CD8-positive, alpha-beta T cell (primary cell): ENCODE measurements at places on chromosomes 3 and 15.

DNA sequence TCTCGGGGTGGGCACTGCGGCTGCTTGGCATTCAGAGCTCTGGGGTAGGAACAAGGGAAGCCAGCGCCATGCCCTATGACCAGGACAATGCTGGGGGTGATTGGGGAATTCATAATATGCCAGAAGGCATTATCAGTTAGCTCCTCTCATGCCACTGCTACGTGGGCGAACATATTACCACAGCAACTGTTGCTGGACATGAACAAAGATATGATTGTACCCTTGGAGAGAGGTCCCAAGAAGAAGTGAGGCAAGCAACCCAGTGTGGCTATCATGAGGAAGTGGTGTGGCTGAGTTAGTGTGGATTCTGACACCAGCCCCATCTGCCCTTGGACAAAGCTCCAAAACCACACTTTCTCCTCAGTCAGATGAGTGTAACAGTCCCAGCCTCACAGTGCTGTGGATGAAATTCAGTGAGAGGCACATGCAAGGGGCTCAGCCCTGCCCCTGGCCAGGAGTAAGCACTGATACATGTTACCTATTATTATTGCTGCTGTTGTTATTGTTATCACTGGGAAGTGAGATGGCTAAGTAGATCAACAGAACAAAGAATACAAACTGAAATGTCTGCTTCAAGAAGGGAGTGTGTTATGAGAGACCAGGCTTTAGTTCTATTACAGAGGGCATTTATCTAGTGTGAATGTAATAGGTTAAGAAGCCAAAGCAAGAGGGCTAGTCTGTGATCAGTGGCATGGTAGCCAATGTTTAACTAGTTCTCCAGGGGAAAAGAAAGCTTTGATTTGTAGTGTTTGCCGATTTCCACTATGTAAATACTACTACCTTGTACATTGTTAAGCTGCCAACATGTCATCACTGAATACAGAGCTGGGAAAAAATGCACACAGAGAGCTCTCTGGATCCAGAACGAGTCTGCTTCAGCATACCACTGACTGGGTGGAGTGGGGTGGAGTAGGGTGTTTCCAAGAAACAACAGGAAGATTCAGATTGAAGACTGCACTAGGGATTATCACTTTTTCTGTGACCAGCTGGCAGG lies 222.3 kb upstream of the EIF1B start:
- no peak for DNase-seq

GRCh38 chr3:56339244-56339643 lies 129.0 kb downstream of the ERC2 start:
- DNase-seq = no peak

DNA sequence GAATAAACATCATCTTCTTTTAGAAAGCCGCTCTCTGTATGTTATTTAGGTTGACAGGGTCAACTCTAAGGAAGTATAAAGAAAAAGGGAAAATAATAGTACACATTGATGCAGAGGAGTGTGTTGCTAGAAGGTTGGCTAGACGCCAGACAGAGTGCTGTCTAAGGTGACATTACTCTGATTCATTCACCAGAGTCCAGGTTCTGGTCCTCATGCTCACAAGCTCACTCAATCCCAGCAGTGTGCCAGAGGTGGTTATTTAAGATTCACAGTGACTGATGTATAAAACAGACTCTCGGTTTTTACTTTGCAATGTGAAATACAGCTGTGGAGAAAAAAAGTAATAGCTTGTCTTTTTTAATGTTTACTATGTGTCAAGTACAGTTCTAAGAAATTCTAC lies 1.7 kb downstream of the CFAP44 start:
- DNase-seq = no peak

DNA sequence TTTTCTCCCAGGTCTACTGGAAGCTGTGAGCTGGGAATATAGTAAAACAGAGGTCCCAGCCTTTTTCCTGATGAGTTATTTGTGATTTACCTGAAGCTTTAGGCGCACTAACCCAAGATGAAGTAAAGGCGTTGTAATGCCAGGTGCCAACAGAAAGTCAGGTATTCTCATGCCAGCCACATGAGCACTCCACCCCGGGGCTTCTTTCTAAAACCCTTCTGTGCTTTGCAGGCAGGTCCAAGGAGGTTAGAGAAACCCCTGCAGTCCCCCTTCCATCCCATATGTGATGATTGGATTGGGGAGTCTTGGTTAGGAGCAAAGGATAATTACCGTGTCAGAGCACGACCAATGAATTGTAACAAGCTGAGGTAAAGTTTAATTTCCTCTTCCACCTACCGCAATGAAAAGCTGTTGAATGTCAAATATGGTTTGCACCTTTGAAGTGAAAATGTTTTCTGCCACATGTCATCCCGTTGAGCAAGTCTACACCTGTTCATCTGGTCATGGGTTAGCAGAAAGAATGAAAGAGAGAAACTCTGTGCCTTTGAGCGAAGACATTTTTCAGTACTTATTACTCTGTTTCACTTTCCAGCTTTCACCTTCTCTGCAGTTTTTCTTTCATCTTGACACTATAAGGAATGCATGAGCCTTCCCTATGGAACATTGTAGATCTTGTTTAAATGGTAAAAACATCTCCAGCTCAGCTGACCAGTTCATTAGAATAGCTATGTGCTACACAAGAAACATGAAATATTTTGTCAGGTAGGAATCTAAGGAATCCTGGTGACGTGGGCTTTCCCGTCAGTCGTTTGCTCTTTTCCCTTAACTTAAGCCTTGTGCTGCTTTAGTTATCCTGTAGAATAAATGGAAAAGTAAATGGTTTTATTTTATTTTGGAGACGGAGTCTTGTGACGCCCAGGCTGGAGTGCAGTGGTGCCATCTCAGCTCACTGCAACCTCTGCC lies 204.6 kb upstream of the IL12A start:
- no peak for DNase-seq

- DNase-seq = no peak
Observed at GRCh38 chr15:52118969-52119749, 6.6 kb upstream of the BCL2L10 start.

GRCh38 chr3:134076851-134077250 lies 47.1 kb upstream of the SLCO2A1 start:
- DNase-seq = no peak

GRCh38 chr15:75663931-75664421 lies 16.3 kb downstream of the SNX33 start:
- no peak for DNase-seq

GRCh38 chr3:123313889-123314288 lies 112.1 kb downstream of the SEC22A start:
- DNase-seq = no peak

GRCh38 chr15:82909080-82909815 lies 43.3 kb downstream of the HOMER2 start:
- no peak for DNase-seq

- DNase-seq = no peak
Observed at GRCh38 chr3:177345973-177346503, 148.8 kb upstream of the TBL1XR1 start.

DNA sequence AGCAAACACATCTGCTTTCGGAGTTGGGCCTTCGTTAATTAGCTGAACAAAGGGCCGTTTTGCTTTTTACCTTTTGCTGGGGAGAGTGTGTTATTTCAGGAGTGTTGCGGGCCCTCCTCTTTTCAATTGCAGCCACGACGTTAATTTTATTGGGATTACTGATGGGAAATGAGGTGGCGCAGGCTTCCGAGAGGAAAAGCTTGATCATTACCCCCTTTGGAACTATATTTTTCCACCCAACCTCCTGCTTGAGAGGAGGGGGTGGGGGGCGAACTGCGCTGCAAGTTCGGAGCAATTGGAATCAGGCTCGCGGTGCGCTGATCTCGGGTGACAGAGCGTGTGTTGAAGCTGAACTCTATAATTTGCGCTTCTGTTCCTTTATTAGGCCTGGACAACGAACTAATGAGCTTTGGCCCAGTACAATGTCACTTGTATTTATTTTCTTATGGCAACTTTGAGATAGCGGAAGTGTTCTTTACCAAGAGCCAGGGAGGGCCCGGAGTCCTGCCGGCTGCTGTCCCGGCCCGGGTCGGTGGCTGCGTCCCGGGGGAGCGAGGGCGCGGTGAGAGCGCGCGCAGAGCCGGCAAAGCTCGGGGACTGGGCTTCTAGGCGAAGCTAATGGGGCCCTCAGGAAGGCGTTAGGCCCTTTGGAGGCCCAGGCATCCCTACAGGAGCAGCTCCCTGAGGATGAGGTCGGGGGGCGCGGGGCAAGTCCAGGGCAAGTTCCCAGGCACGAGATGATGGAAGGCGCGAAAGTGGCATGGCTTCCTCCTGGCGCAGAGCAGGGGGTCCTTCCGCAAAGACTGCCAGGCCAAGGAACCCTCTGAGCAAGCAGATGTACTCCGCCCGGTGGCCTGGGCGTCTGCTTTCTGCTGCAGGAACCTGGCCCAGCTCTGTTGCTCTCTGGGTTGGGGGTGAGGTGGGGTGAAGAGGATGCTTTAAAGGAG lies 12.9 kb downstream of the NR2F2 start:
- no peak for DNase-seq

GRCh38 chr3:37210230-37210629 lies 35.8 kb upstream of the LRRFIP2 start:
- DNase-seq = no peak

DNA sequence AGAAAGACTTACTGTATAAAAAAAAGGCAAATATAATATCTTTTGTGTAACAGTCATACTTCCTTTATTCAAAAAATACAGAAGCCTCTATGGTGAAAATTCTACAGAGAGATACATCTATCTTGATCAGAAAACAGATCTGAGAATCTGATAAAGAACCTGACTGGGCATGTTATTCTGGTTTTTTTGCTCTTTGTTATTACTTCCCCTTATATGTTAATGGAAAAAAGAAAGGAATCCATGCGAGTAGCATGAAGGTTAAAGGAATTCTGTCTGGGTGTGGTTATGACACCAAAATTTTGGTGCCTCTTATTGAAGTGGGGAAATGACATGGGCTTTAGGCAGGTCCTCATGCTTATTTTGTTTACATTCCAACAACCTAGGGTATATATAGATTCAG lies 81.7 kb downstream of the BCHE start:
- DNase-seq = no peak

- DNase-seq = no peak
Observed at GRCh38 chr15:96495386-96495785, 164.9 kb downstream of the NR2F2 start.

DNA sequence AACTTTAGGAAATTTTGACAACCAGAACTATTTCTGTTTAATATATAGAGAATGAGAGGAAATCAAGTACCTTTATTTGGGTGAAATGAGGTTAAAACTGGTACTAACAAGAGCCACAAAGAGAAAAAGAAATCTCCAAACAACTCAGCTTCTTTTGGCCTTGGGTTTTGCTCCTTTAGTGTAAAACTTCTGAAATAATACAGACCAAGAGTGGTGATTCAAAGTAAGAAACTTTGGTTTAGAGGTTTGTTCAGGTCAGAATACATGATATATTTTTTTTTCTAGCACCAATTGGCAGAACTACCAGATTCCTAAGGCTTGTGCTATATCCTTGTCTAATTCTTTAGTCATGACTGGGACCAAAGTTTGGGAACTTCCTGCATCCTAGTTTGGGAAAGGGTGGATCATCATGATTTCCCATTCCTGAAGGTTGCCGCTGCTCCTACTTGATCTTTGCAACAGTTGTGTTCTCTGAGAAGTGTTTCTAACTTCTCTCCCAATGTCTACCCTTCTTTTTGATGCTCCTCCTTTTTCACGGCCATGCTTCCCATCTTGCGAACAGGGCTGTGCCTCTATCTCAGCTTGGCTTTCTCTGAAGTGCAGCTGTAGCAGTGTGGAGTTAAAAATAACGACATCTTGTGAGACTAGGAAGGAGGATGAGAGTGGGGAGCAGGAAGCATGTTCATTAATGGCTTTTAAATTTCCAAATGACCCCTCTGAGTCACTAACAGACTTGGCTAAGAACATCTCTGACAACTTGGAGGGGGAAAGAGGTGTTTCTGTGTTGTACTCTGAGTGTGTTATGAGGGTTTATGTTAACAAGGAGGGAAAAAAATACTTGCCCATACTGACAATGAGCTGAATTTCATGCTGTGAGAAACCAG lies 87.7 kb downstream of the KCNAB1 start:
- no peak for DNase-seq

DNA sequence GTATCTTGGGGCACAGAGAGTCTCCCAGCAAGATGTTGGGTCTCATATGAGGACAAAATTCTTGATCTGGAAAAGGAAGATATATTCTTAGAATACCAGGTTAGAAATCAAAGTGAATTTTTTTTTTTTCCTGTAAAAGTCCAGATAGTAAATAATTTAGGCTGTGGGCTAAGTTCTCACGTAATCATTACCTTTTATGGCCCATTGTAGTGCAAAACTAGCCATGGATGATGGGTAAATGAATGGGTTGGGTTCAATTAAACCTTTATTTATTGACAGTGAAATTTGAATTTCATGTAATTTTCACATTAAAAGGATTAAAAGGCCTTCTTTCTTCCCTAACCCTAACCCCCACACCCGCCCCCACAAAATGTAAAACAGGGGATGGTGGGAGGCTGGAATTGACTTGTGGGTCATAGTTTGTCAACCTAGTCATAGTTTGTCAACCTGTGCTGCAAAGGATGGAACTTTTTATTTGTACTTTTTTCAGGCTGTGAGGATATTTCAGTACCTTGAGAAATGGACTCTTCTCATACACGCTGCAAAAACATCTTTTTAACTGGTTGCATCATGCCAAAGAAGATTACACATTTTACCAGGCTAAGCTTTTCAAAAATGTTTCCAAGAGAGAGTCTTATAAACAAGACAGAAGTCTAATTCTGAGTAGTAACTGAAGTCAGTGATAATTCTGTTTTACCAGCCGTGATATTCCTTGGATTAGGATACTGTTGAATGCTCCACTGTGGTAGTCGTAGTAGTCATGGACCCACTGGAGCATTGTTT lies 138.8 kb downstream of the AKAP13 start:
- no peak for DNase-seq

GRCh38 chr15:39131609-39132008 lies 449.3 kb upstream of the THBS1 start:
- DNase-seq = no peak

DNA sequence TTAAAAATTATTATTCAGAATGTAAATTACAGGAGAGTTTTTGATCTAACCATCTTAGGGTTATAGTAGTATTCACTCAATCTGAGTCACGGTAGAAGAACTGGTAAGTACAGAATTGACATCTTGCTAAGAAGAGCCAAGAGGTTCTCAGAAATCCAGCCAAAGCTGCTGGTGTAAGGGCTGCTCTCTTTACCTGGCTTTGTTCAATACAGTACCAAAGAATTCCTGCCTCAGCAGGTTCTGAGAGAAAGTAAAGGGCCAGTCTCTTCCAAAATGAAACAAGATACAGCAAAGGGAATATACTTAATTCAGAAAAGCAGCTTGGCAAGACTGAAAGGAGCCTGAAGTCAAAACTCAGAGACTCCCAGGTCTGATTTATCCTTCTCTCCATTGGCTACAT lies 193.1 kb downstream of the TNIK start:
- no peak for DNase-seq

DNA sequence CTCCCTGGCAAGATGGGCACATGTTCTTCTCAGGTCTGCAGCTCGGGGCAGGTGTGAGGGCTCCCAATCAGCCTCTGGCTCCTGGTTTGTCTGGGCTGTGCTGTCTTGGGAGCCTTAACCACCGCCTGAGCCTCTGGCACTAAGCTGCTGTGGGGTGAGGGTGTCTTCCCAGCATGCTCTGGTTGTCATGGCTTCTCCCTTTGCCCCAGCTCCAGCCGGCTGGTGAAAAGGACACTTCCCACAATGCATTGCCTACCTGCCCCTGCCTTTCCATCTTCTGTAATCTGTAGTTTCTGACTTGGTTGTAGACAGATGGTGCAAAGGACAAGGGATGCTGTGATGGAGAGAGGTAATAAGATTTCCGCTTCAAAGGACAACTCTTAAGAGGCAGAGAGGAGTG lies 295.3 kb downstream of the TLE3 start:
- DNase-seq = no peak

GRCh38 chr3:115663414-115663813 lies 40.1 kb downstream of the GAP43 start:
- DNase-seq = no peak

- DNase-seq = no peak
Observed at GRCh38 chr3:28386049-28386448, 37.4 kb upstream of the AZI2 start.
